Hepatic stellate cell (primary cell): ENCODE measurements at places on chromosomes 7 and 10.

DNA sequence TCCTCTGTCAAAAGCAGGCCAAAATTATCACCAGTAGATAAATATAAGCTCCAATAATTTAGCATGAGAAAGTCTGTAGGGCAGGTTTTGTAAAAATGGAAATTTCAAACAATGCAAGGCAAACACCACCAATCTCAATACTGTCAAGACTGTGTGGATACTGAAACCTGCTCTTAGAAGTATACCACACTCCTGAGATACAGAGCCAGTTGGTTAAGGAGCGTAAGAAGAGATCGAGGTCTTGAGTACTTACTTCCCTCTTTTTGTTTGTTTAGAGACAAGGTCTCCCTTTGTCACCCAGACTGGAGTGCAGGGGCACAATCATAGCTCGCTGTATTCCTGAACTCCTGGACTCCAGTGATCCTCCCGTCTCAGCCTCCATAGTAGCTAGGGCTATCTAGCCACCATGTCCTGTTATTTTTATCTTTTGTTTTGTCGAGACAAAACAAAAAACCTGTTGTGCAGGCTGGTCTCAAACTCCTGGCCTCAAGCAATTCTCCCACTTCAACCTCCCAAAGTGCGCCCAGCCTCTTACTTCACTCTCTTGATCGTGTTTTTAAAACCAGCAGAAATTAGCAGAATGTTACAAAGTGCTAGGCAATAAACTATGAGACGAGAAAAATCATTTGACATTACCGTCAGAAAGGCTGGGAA, 205.7 kb downstream of the PARD3 start:
- DNase-seq, result no peak

- no peak for DNase-seq
These were observed 121.7 kb downstream of the C7orf25 start for GRCh38 chr7:42790196-42790595.

GRCh38 chr10:75418293-75418692, 13.1 kb upstream of the LRMDA start:
- no peak for DNase-seq

DNA sequence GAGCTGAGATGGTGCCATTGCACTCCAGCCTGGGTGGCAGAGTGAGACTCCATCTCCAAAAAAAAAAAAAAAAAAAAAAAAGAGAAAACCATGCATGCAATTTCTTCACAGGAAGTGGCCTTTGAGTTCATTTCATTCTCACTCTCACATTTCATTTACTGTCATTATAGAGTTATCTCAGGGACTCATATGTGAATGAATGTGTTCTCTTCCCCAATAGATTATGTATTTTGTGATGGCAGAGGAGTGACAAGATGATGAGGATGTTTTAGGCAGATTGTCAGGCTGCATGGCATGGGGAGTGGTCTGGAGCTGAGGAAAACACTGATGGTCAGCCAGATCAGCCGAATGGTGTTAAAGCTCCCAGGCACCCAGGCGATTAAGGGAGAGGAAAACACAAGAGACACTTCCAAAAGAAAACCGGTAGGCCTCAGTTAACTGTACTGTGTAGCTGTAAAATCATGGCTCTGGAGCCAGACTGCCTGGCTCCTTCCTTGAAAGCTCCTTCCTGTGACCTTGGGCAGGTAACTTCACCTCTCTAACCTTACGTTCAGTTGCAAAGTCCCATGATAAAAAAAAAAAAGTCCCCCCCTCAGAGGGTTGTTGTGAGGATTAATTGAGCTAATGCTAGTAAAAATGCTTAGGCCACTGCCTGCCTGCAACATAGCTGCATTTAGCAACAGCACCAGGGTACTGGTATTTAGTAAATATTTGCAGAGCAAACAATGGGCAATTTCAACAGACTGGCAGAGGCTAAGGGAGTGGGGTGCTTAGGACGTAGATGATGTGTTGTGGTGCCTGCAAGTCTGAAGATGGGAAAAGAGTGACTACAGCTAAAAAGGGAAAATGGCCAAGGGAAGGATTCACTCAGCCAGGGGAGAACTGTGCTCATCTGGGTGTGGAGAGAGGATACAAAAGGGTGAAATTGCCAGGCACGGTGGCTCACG, 6.9 kb downstream of the FRAT2 start:
- DNase-seq, result no peak

DNA sequence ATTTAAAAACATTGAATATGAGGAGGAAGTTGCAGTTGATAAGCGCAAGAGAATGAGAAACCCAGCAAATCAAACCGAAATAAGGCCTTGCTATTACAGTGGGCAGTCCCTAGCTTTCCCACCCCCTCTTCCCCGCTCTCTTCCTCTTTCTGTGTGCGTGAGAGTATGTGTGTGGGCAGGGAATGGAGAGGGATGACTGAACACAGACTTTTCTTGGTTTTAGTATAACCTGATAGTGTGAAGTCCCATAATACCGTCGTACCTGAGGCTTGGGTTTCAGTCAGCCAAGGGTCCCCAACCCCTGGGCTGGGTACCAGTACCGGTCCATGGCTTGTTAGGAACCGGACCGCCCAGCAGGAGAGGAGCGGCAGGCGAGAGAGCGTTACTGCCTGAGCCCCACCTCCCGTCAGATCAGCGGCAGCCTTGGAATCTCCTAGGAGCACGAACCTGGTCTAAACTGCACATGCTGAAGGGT, 255.3 kb downstream of the CELF2 start:
- DNase-seq, result no peak

DNA sequence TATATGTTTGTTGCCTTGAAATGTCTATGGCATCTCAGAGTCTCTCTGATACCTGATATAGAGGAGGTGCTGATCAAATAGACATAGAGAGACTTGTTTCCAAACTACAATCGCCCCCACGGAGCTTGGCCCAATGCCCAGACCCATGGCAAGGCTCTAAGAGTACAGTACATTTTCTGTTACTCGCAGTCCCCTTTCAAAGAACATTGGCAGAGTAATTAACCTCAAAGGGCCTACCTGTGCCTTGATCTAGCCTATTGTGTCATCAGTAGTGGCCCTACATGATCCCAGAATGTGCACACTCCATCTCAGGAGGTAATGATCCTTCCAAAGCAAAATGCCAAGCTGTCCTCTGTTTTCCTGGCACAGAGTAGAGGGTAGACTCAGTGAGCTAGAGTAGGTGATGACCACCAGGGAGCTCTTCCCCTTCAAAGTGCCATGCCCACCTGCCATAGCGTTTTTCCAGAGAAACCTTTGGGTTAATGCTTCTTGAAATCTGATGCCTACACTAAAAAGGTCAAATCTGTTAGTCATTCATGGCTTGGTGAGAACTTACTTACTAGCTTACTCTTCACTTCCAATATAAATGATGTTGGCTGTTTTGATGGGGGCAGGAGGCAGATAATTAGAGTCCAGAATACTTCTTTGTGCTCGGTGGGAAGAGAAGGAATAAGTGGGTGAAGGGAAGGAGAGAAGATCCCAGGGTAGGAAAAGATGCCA, 41.2 kb upstream of the ACSL5 start:
- no peak for DNase-seq

GRCh38 chr7:130943336-130943901, 209.4 kb upstream of the KLF14 start:
- DNase-seq, result peak; percentile 52

- no peak for DNase-seq
These were observed 2.1 kb upstream of the ZKSCAN1 start for GRCh38 chr7:100013328-100013676.
